RPMI7951 (cell line): ENCODE measurements at places on chromosomes 16 and 17. TPM values are rescaled to one million over a fixed set of nuclear protein-coding genes. Genes with fewer than 3 reads are reported as not detected.

DNA sequence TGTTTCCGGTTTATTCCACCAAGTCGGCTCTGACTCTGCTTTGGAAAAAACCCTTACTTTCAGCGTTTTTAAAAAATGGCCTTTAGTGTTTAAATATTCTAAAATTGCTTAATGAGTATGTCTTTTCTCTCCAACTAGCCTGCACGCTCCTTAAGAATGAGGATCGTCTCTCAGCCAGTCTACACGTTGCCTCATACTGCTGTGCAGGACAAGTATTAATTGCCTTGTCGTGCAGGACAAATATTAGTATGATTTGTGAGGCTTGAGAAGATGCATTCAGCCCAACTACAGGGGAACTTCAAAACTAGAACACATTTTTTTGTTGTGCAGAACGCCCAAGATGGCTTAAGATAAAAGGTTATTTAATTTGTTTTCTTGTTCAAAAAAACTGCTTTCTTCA is 61.2 kb downstream of the MARCHF10 start:
- DNase-seq, result no peak

DNA sequence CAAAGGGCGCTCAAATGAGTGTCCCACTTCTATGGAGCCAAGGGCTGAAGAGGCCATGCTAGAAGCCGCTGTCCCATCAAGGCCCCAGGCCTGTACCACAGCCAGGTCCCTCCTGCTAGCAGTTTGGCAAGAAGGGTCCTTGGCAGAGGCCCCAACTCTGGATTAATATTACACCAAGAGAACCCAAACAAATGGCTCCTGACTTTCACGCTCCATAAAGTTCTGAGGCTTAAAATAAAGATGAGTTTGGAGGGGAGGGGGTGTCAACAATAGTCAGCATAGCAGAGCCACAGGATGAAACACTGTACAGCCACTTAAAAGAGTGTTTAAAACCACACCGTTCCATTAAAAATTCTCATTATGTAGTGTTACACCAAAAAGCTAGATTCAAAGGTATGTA is 30.5 kb downstream of the CUEDC1 start:
- no peak for DNase-seq

DNA sequence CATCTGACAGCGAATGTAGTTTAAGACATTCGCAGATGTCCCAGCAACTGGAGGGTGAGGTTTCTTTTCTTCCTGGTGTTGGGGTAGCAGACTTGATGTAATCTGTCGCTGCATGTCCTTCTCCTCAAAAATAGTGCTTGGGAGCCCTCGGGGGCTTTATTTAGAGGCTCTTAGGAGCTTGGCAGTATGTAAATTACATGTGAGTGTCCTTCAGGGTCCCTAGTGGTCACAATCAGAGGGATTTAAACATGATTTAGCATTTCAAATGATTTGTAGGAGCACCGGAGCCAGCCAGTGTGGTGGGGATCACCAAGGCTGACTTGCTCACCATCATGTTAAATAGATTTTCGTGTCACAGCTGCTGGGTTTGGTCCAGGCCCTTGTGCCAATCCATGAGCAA is 8.8 kb upstream of the SALL1 start:
- DNase-seq, result no peak

DNA sequence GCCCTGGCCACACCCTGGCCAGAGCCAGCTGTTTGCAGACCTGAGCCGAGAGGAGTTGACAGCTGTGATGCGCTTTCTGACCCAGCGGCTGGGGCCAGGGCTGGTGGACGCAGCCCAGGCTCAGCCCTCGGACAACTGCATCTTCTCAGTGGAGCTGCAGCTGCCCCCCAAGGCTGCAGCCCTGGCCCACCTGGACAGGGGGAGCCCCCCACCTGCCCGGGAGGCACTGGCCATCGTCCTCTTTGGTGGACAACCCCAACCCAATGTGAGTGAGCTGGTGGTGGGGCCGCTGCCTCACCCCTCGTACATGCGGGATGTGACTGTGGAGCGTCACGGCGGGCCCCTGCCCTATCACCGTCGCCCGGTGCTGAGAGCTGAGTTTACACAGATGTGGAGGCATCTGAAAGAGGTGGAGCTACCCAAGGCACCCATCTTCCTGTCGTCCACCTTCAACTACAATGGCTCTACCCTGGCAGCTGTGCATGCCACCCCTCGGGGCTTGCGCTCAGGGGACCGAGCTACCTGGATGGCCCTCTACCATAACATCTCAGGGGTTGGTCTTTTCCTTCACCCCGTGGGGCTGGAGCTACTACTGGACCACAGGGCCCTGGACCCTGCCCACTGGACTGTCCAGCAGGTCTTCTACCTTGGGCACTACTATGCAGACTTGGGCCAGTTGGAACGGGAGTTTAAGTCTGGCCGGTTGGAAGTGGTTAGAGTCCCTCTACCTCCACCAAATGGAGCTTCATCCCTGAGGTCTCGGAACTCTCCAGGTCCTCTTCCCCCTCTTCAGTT is 578 bp downstream of the AOC2 start:
- no peak for DNase-seq

GRCh38 chr16:84840687-84841627 is 21.2 kb downstream of the CRISPLD2 start:
- DNase-seq, result no peak

The TTLL6 gene
- 0.39 and 0.60 TPM in 2 replicates for total RNA-seq

The AGRP gene
- total RNA-seq, result not detected in 2 replicates

- no peak for DNase-seq
These were observed 18.1 kb downstream of the ABCA6 start for GRCh38 chr17:69123626-69124025.

DNA sequence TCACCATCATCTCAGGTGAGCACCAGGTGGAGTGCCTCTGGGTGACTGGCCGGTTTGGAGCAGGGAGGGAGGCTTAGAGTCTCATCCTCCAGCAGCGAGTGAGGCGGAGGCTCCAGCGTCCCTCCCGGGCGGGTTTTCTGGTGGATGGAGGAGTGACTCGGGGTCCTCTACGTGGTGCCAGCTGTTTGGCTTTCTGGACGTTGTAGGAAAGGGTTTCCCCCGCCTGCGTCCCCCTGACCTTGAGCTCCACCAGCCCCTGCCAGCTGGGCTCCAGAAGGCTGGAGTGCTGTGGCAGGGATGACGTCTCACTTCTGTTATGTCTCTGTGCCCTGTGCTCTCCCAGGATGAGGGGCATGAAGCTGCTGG is 522 bp downstream of the DNASE1 start:
- DNase-seq, result no peak

GRCh38 chr17:19415311-19415710 is 4.3 kb downstream of the RNF112 start:
- no peak for DNase-seq

DNA sequence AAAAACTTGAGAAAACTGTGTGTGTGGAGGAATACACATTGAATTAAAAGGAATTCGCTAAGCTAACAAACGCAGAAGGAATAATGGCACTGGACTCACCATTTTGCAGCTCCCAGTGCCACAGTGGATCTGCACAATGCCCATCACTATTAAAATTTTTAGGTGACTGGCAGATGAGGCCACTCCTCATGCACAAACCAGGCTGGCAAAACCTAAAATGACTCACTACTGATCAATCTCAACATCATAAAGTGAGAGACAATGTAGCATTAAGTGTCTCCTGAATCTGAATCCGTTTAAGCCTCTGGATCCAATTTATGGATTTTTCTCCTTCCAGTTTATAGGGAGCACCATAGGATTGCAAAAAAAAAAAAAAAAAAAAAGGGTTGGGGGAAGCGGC is 20.6 kb downstream of the MYH10 start:
- no peak for DNase-seq

DNA sequence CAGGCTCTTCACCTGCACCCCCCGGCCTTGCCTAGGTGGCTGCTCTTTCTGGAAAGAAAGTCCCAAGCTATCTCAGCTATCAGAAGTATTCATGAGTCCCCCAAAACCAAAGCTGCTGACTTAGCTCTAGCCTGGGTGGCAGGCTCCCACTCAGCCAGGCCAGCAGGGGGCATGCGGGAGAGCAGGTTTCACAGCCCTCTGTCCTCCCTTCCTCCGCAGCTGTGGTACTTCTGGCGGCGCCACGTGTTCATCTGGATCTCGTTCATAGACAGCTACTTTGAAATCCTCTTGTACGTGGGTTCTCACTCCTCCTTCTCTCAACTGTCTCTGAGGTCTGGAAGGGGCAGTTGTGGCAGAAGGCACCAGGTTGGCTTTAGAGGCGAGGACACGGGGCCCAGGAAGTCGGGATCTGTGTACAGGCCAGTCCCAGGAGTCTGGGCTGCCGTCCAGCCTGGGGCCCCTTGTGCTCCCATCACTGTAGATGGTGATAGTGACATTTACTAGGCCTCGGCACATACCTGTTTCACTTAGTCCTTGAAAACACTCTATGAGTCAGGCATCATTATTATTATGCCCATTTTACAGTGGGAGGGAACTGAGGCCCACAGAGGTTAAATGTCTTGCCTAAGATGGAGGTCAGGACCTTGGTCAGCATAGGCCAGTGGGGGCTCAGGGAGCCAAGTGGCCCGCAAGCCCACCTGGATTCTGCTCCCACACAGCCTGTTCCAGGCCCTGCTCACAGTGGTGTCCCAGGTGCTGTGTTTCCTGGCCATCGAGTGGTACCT is 12.9 kb downstream of the TRPV2 start:
- no peak for DNase-seq

GRCh38 chr17:6509031-6509771 is 47.2 kb downstream of the PITPNM3 start:
- DNase-seq, result no peak

GRCh38 chr16:17465460-17465859 is 5.3 kb downstream of the XYLT1 start:
- no peak for DNase-seq

GRCh38 chr17:8142887-8143580 is 9.2 kb downstream of the PER1 start:
- DNase-seq, result no peak

DNA sequence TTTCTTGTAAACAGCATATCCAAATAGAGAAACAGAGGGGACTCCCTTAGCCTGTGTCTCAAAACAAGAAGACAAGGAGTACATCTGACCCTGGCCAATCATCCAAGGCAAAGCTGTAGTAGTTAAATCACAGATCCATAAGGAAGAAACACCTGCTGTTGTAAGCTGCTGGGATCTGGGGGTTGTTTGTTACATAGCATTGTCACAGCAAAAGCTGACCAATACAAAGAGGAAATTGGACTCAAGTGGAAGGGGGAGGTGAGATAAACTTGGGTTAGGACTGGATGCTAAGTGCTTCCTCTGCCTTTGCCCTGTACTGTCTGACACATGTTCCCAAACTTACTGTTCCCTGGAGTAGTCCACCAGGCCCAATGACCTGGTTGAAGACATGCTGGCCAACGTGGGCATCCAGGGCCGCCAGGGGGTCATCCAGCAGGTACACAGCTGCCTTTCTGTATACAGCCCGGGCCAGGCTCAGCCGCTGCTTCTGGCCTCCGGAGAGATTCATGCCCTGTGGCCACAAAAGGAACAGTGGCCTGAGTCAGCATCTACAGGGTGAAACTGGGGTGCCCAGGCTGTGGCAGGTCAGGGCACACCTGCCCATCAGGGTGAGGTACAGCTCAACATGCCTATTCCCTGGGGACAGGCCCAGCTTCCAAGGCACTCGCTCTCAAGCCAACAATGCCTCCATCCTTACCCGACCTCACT is 44.7 kb downstream of the ABCC6 start:
- no peak for DNase-seq

DNA sequence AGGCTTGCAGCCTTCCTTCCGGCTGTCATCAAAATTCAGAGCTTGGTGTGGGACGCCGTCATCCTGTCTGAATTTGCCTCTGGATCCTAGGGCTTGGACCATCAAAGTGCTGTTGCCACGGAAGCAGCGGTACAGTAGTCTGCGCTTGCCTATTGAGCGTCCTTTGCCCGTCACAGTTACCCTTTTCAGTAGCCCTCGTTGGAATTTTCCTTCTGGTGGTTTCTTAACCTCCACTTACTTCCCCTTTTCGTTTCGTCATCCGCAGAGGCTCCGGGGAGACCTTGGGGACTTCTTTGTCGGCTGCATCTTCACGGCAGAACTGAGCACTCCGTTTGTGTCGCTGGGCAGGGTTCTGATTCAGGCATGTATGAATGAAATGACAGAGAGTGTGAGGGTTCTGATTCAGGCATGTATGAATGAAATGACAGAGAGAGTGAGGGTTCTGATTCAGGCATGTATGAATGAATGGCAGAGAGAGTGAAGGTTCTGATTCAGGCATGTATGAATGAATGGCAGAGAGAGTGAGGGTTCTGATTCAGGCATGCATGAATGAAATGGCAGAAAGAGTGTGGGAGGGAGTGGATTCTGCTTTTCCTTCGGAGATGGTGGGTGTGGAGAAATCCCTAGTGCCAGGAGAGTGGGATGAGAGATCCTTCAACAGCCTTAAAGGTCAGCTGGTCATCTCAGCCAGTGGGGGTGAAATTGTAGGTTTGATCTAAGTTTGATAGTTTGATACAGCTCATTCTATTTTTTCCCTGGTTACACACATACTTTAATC is 8.0 kb downstream of the TLCD3A start:
- DNase-seq, result no peak

GRCh38 chr16:67257486-67258160 is 8.8 kb downstream of the SLC9A5 start:
- no peak for DNase-seq

DNA sequence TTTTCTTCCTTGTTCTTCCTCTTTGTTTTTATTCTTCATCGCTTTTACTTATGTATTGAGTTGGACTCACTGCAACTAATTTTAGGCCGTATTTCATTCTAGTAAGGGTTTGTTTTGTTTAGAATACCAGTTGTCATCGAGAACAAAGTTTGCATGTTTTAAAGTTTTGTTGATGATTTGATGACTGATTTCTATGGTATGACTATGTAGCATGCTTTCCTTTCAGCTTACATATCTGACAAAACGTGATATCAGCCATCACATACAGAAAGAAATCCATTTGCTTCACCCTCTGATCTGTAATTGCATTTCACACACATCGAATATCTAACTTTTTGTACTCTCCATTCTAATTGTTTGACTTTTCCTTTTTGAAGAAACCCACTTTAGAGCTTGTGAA is 4.0 kb downstream of the PRKCA start:
- peak; percentile 11 for DNase-seq

- DNase-seq, result no peak
These were observed 52.3 kb upstream of the HNF1B start for GRCh38 chr17:37797206-37797605.

DNA sequence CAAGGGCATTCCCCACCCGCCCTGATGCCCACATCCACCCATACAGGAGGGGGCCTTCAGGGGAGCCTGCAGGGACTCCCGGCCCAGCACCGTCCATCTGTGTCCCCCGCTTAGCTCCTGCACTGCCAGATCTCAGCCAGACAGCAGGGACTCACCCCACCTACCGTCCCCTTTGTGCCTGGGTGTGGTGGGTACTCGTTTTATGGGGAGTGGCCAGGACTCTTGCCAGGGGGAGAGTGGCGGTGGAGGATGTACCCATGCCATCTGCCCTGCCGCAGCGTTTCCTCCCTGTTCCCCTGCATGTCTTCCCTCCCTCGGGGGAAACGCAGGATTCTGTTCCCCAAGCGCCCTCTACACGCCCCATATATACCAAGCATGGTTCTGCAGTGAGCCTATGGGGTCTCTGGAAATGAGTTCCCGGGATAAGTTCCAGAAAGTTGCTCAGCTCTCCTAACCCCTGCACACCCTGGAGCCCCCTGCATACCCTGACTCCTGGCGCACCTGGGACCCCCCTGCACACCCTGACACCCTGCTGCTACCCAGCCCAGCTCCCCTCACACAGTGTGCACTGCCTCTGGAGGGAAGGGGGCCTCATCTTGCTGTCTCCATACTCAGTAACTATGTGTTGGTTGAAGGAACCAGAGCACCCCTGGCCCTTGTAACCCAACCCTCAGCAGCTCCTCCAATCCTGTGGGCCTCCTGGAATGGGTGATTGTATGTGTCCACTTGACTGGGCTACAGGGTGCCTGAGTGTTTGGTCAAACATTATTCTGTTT is 4.2 kb upstream of the MAFG start:
- DNase-seq, result no peak
